ENCODE measurements at places on chromosomes 12 and 14.

- H3K27me3 ChIP-seq = peaks cover 9% of the 10 kb centered on the region
- ATAC-seq = no peak
- no peaks in the 10 kb centered on the region for H3K36me3 ChIP-seq
- no peak overlapping the region for H3K27ac ChIP-seq
- no peaks in the 10 kb centered on the region for H3K4me1 ChIP-seq
- H3K4me3 ChIP-seq = no peak overlapping the region
Observed at GRCh38 chr12:89180496-89180895, 171.8 kb downstream of the DUSP6 start.

DNA sequence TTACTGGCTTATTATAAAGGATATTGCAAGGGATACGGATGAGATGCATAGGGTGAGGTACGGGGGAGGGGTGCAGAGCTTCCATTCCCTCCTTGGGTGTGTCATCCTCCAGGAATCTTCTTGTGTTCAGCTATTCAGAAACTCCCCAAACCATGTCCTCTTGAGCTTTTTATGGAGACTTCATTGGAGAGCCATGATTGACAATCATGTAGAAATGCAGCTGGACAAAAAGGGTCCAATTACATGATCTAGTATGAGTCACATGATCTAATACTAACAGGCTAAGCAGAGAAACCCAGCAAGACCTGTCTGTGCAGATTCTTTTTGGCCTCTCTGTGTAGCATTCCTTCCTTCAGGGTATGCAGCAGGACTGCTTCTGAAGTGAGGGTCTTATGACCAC, 23.9 kb upstream of the FLVCR2 start:
- no peaks in the 10 kb centered on the region for H3K27me3 ChIP-seq
- ATAC-seq = no peak
- H3K4me1 ChIP-seq = peaks cover 36% of the 10 kb centered on the region
- peaks cover 10% of the 10 kb centered on the region for H3K36me3 ChIP-seq
- H3K27ac ChIP-seq = no peak overlapping the region

DNA sequence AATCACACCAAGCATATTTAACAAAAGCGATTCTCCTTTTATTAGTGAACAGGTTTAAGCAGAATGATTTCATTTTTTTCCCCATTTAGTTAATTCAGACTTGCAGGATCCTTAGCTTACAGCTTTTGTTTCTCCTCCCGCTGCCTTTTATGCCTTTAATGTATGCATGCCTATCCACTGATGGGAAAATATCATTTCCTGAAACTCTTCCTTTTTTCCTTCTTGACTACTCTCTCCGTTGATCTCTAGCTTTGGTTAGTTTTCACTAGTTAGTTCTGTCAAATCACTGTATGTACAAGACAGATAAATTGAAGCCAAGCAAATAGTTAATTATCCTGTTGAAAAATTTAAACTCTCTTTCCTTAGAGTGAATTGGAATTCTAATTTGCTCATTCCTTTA, 26.3 kb downstream of the NKX2-1 start:
- H3K36me3 ChIP-seq = no peaks in the 10 kb centered on the region
- no peak overlapping the region for H3K27ac ChIP-seq
- no peak overlapping the region for H3K4me3 ChIP-seq
- H3K4me1 ChIP-seq = no peaks in the 10 kb centered on the region
- H3K27me3 ChIP-seq = peaks cover 28% of the 10 kb centered on the region

- peak; percentile 96 for ATAC-seq
- no peaks in the 10 kb centered on the region for H3K27me3 ChIP-seq
- H3K27ac ChIP-seq = peak overlapping the region; percentile 59
- H3K4me1 ChIP-seq = peaks cover 95% of the 10 kb centered on the region
- peaks cover 47% of the 10 kb centered on the region for H3K36me3 ChIP-seq
Observed at GRCh38 chr12:104505095-104505818, 48.5 kb downstream of the CHST11 start.

DNA sequence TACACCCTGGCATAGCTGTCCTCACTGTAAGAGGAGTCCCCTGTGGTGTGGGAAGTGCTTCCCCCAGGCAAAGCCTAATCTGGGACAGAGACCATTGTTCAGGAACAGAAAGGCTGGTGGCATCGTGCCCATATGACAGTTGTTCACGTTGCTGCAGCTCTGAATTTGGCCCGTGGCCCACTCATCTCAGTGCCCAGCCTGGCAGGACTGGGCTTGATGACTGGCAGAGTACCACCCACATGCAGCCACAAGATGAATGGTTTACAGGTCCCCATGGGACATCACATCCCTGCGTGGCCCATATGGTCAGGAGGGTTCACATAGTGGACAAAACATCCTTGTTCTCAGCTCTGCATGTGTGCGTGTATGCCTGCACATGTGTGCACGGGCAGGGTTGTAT, 17.5 kb downstream of the IQSEC3 start:
- no peaks in the 10 kb centered on the region for H3K36me3 ChIP-seq
- H3K27ac ChIP-seq = no peak overlapping the region
- H3K4me1 ChIP-seq = no peaks in the 10 kb centered on the region

DNA sequence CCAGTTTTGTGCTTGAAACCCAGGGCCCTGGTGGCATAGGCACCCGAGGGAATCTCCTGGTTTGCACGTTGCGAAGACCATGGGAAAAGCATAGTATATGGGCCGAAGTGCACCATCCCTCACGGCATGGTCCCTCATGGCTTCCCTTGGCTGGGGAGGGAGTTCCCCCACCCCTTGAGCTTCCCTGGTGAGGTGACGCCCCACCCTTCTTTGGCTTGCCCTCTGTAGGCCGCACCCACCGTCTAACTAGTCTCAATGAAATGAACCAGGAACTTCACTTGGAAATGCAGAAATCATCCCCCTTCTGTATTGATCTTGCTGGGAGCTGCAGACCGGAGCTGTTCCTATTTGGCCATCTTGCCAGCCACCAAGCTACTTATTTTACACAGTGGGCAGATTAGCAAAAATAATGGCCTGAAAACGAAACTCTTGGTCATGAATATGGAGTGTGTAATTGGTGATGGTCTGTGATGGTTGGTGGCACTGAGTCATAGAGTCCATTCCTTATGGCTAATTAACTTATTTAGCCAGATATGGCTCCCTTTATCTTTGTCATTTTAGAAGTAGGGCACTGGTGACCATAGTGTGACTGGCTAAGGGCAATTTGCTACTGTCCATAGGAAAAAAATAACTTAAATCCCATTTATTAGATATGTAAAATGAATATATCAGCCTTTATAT, 21.3 kb upstream of the KCNJ8 start:
- no peak for ATAC-seq
- no peak overlapping the region for H3K27ac ChIP-seq
- H3K27me3 ChIP-seq = peaks cover 18% of the 10 kb centered on the region
- no peak overlapping the region for H3K4me3 ChIP-seq
- H3K4me1 ChIP-seq = no peaks in the 10 kb centered on the region

DNA sequence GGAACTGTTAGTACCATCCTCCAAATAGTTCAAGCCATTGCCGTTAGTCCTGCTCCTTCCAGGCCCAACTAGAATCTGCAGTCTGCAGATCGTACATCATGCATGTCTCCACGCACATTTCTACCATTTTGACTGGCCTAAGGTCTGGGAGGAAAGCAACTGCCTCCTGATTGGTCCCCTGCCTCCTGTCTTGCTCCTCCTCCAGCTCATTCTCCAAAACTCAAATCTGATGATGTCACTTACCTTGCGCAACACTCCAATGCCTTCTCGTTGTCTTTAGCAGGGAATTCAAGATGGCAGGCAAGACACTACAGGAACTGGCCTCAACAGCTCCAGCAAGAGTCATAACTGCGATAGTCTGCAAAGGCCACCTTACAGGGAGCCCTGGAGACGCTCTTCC, 9.7 kb upstream of the HCAR1 start:
- no peak for ATAC-seq
- H3K27me3 ChIP-seq = no peaks in the 10 kb centered on the region
- H3K27ac ChIP-seq = no peak overlapping the region
- H3K4me3 ChIP-seq = no peak overlapping the region
- H3K36me3 ChIP-seq = no peaks in the 10 kb centered on the region

- H3K27me3 ChIP-seq = peaks cover 26% of the 10 kb centered on the region
- no peak overlapping the region for H3K27ac ChIP-seq
- H3K4me1 ChIP-seq = no peaks in the 10 kb centered on the region
- H3K36me3 ChIP-seq = no peaks in the 10 kb centered on the region
Observed at GRCh38 chr12:54711669-54712068, 63.5 kb upstream of the DCD start.

- H3K4me1 ChIP-seq = no peaks in the 10 kb centered on the region
- no peaks in the 10 kb centered on the region for H3K36me3 ChIP-seq
- no peak for ATAC-seq
Observed at GRCh38 chr14:28406196-28406595, 360.4 kb upstream of the FOXG1 start.

GRCh38 chr14:76846331-76847047, 20.3 kb downstream of the LRRC74A start:
- peaks cover 19% of the 10 kb centered on the region for H3K4me1 ChIP-seq
- peaks cover 6% of the 10 kb centered on the region for H3K27me3 ChIP-seq
- ATAC-seq = no peak
- H3K4me3 ChIP-seq = no peak overlapping the region
- no peak overlapping the region for H3K27ac ChIP-seq
- H3K36me3 ChIP-seq = no peaks in the 10 kb centered on the region

- ATAC-seq = no peak
- H3K27ac ChIP-seq = peak overlapping the region; percentile 99
- peaks cover 44% of the 10 kb centered on the region for H3K4me1 ChIP-seq
- no peaks in the 10 kb centered on the region for H3K36me3 ChIP-seq
- H3K4me3 ChIP-seq = no peak overlapping the region
- H3K27me3 ChIP-seq = no peaks in the 10 kb centered on the region
Observed at GRCh38 chr14:65414961-65415589, 2.5 kb downstream of the FUT8 start.

DNA sequence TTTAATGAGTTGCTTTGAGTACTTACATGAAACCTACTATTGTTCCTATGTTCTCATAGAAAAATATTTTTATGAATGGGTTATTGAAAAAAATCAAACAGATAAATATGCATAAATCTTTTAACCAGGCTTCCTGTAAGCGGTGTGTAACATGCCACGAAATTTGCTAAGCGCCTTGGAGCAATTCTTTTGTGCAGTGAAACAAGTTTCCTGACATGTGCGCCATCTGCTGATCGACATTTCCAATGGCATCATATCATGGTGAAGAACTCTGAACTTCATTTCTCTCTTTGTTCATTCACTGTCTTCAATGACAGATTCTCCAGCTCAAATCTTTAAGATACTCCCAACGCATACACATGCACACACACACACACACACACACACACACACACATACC, 145.6 kb upstream of the NAV3 start:
- no peaks in the 10 kb centered on the region for H3K36me3 ChIP-seq
- ATAC-seq = no peak
- no peak overlapping the region for H3K27ac ChIP-seq
- no peaks in the 10 kb centered on the region for H3K27me3 ChIP-seq
- H3K4me1 ChIP-seq = no peaks in the 10 kb centered on the region

DNA sequence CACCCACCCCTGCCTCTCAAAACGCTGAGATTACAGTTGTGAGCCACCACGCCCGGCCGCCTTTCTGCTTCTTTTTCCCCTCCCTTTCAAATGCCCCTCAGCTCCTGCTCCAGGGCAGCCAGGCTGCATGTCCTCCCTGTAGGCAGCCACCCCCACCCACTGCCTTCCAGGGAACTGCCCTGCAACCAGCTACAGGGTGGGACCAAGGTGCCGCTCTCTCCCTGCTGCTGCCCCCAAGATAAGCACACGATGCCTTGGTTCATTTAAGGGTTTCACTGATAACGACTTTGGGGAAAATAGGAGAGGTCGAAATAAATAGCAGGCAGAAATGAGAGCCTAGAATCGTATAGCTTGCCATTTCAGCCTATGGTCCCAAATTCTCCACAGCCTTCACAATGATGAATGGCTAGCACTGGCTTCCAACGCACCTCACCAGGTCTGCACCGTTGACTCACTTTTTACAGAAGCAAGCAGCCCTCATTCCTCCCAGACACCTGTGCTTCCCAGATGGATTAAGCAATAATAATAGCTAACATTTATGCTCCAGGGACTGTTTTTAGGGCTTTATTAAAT, 40.7 kb downstream of the ATG14 start:
- H3K36me3 ChIP-seq = peaks cover 72% of the 10 kb centered on the region
- no peak for ATAC-seq
- H3K27ac ChIP-seq = no peak overlapping the region
- peaks cover 8% of the 10 kb centered on the region for H3K4me1 ChIP-seq
- H3K4me3 ChIP-seq = no peak overlapping the region

DNA sequence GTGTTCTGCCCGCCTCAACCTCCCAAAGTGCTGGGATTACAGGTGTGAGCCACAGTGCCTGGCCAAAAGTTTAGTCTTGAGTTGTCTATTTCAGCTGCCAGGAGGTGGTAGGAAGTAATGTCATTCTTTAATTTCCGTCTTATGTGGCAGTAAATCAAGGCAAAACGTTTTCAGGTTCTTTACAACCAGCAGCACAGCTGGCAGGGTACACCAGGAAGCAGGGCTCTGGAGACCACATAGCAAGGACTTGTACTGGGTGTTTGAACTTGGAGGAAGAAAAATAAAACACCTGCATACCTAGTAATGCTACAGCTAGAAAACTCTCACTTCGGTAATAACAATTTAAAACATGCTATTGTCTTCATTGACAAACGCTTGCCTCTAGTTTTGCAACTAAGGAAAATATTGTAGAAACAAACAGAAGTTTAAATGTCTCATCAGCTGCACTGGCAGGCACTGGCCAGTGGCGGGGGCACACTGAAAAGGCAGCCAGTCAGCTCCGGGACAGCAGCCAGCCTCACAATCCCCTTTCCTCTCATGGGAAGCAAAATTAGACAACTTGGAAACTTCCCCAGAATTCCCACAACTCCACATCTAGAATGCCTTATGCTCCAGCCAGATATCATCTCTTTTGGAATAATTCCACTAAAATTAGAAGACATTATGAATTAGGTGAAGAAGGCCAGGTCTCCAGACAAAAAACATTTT, 72.2 kb downstream of the CLIP1 start:
- ATAC-seq = no peak
- no peak overlapping the region for H3K27ac ChIP-seq
- peaks cover 47% of the 10 kb centered on the region for H3K36me3 ChIP-seq
- H3K4me3 ChIP-seq = no peak overlapping the region

- no peaks in the 10 kb centered on the region for H3K36me3 ChIP-seq
- H3K4me3 ChIP-seq = no peak overlapping the region
- no peak for ATAC-seq
- H3K27ac ChIP-seq = no peak overlapping the region
- no peaks in the 10 kb centered on the region for H3K27me3 ChIP-seq
Observed at GRCh38 chr12:89319606-89320005, 32.7 kb downstream of the DUSP6 start.

GRCh38 chr12:83541446-83541845, 854.7 kb downstream of the TMTC2 start:
- H3K4me3 ChIP-seq = no peak overlapping the region
- ATAC-seq = no peak
- no peaks in the 10 kb centered on the region for H3K36me3 ChIP-seq
- H3K27ac ChIP-seq = no peak overlapping the region
- no peaks in the 10 kb centered on the region for H3K4me1 ChIP-seq
- H3K27me3 ChIP-seq = no peaks in the 10 kb centered on the region

- H3K27me3 ChIP-seq = no peaks in the 10 kb centered on the region
- no peaks in the 10 kb centered on the region for H3K4me1 ChIP-seq
- peaks cover 9% of the 10 kb centered on the region for H3K36me3 ChIP-seq
- no peak overlapping the region for H3K4me3 ChIP-seq
- ATAC-seq = no peak
Observed at GRCh38 chr12:108779998-108780688, 48.8 kb upstream of the CORO1C start.

GRCh38 chr14:56417173-56417572, 162.4 kb upstream of the TMEM260 start:
- H3K4me3 ChIP-seq = no peak overlapping the region
- H3K4me1 ChIP-seq = peaks cover 13% of the 10 kb centered on the region
- H3K27me3 ChIP-seq = peaks cover 10% of the 10 kb centered on the region
- ATAC-seq = no peak
- no peak overlapping the region for H3K27ac ChIP-seq

GRCh38 chr12:4014858-4015224, 141.6 kb upstream of the PARP11 start:
- H3K4me1 ChIP-seq = no peaks in the 10 kb centered on the region
- peaks cover 9% of the 10 kb centered on the region for H3K27me3 ChIP-seq
- H3K4me3 ChIP-seq = no peak overlapping the region
- H3K36me3 ChIP-seq = no peaks in the 10 kb centered on the region
- no peak overlapping the region for H3K27ac ChIP-seq

Data from stimulated activated memory B cell treated with anti-CD40 and anti-IgM and Interleukin-4, amounts not matched to agents 10 μg/mL and 1 μg/mL and 100 μg/mL, for 72 hours (primary cell).